ENCODE measurements at places on chromosomes 16 and 17.
A peak's percentile ranks its signal among the peaks of the same experiment; 100 is the strongest.

GRCh38 chr17:19269106-19269505 is 31.9 kb downstream of the EPN2 start:
- no peak for DNase-seq

- DNase-seq, result no peak
These were observed 7.6 kb downstream of the EPN2 start for GRCh38 chr17:19244781-19245180.

DNA sequence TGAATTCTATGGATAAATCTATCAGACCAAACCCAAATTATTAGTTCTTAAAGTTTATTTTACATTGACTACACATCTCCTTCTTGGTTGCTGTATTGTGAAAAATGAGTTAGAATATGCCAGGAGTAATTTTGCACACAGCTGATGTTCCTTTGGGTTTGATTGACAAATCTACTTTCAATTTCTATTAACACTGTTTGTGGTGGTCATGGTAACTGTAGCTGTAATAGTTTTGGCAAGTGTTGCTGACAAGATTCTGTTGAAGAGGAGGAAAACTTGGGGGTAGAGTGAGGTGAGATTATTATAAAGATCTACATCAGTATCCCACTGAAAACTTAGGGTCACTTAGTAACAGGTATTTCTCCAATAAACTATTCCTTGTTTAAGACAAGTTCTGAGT is 30.3 kb downstream of the MRTFB start:
- no peak for DNase-seq

DNA sequence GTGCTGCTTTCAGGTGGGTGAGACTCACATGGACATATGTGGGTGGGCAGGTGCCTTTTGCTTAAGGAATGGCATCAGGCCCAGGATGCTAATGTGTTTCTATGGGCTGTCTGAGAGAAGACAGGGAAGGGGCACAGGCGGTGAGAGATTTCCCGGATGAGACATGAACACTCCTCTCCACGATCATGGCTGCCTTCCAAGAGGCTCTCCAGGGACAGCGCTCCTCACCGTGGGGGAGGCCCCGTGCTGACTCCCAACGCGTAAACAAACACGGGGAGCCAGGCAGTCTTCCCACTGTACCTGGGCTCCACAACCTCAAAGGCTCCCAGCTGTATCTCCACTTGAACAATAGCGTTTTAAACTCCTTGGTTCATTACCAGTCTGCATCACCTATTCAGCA is 42.8 kb downstream of the CDK5R1 start:
- DNase-seq, result no peak

DNA sequence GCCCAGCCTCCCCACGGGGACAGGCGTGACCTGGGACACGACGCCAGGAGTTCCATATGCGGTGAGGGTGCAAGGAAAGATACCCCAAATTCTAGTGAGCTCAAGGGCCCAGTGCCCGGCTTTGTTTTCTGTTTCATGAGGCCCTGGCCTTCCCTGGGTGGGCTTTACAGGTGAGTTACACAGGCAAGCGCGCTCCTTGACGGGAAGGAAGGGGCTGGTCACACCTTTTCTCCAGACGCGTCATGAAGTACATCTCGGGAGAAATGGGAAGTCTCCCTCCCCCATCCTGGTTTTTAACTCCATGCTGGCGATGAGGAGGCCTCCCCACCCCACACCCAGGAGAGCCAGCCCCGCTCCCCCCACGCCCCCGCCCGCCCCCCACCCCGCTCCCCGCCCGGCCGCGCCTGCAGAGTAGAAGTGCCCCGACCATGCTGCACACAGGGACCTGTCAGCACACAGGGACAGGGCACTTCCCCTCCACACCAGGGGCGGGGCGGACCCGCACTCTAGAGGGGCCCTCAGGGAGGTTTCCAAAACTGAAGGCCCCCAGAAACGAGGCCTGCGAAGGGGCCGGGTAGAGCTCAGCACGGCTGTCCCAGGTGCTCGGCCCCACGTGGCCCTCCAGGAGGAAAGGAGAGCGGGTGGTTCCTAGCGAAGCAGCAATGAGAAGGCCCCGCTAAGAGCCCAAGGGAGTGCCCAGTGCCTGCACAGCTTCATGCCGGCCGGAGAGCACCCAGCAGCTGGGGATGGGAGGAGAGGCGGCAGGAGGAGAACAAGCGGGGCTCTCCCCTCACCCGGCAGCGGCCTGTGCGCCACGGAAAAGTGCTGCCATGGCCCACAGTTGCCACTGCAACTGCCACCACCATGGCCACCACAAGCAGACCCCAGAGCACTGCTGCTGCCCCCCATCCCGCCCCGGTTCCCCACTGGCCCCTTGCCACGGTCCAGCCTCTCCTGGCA is 7.7 kb downstream of the CYB561 start:
- DNase-seq, result no peak

DNA sequence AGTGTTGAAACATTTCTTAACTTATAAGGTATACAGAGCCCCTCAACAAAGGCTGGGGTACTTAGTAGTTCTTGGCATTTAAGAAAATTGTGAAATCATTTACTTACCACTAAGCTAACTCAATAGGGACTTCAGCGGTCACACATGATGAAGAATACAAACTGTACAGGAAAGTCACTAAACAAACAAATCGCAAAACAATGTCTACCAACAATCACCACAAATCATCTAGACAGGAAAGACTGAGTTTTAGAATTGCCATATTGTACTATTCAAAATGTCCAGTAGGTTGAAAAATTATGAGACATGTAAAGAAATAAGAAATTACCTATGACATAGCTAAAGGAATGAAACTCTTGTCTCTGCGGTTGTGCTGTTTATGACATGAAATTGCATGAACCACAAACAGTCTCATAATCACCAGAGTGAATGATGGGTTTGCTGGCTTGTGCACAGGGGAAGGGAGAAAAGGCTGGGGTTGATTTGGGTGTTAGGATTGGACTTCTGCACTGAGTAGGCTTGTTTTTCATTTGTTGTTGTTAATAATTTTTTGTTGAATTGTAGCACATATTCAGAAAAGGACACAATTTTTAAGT is 441.1 kb upstream of the MON1B start:
- no peak for DNase-seq

DNA sequence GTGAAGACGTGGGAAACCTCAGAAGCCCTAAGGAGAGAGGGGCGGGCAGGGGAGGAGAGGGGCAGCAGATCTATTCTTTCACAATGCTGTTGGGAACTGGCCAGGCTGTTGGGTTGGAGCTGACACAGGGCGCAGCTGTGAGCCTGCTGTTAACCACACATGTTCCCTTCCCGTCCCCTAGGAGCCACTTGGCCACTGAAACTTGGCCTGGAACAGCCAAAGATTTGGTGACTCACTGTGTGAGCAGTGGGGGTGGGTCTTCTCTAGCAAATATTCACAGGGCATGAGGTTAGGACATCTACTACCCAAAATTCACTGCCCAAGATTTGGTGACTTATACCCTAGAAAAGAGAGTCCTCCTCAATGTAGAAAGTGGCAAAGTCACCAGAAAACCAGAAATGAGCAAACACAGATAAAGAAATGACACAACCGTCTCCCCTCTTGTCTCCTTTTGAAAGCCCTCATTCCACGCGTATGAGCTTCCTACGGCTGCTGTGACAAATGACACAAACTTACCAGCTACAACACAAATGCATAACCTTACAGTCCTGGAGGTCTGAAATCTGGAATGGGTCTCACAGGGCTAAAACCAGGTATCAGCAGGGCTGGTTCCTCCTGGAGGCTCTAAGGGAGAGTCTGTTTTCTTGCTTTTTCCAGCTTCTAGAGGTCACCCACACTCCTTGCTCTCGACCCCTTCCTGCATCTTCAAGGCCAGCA is 6.3 kb downstream of the TBC1D16 start:
- DNase-seq, result peak; percentile 87

DNA sequence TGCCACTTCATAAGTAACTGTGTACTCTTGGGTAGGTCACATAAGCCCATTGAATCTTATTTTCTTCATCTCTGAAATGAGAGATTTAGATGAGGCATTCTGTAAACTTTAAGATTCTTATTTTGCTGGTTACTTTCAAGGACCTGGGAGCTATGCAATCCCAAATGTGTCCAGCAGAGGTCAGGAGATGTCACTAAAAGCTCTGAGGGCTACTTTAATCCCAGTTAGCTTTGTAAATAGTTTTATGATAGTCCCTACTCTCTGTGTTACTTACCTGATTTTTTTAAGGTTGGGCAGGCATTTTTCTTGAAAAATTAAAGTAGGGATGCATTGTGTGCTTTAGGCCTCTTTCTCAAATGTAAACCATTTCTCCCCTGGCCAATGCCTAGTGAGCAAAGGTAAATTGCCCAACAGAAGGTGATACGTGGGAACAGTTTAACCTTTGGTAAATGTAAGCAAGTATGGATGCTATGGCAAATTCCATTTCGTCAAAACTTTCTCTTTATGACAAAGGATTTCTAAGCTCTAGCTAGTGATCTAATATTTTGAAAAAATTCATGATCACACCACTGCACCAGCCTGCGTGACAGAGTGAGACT is 57.1 kb upstream of the WSB1 start:
- DNase-seq, result peak; percentile 92

GRCh38 chr17:68682903-68683302 is 81.7 kb upstream of the FAM20A start:
- no peak for DNase-seq

DNA sequence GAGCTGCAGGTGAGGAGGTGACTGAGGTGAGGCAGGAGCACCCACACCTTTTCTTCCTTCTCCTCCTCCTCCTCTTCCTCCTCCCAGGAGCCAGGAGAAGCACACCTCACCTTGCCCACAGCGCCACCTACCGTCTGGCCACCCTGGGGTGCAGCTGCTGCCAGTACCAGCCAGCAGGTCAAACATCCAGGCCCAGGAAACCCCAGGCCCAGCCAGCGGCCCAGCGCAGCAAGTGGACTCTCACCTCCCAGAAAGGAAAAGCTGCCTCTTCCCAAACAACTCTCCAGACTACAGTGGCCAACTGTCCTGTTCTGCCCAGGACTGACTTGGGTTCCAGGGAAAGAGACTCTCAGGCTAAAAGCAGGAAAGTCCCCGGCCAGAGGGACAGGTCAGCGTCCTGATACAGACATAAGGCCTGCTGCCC is 22.7 kb downstream of the PEMT start:
- DNase-seq, result peak; percentile 66

DNA sequence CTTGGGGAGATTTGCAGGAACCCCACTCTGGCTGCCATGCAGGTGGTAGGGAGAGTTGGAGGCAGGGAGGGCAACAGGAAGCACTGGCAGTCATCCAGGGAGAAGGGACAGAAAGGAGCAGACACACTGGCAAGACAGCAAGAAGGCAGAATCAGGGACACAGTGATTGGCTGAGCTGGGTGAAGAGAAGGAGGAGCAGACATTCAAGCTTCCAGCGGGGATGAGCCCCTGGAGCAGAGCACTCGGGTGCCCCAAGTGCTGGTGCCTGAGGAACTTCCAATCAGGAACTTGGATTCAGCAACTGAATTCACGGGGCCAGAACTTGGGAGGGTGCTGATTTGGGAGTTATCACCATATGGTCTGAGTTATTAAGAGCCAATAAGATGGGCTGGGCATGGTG is 6.3 kb upstream of the ITGA3 start:
- DNase-seq, result no peak

DNA sequence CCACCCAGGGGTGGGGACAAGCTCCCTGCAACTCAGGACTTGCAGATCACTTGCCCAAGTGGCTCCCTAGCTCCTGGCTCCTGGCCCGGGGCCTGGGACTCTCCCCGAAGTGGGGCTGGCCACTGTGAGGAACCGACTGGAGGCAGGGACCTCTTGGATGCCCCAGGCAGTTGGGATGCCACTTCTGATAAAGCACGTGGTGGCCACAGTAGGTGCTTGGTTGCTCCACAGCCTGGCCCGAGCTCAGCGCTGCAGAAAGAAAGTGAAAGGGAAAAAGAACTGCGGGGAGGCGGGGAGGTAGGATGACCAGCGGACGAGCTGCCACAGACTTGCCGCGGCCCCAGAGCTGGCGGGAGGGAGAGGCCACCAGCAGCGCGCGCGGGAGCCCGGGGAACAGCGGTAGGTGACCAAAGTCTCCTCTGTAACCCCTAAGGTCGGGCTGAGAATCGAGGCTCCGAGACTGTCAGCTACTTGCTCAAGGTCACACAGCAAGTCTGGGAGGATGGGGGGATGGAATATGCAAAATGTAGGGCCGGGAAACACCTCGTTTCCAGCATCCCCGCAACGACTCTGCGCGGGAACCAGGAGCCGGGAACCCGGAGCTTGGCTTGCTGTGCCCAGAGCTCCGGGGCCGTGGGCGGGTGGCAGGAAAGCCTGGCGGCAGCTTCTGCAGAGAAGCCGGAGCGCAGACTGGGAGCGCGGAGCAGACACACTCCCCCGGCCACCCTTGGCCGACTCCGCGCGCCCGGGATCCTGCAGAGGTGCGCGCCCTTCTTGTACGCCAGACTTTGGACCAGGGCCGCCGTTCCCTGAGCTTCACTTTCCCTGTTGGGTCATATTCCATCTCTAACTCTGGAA is 1.9 kb downstream of the CIITA start:
- DNase-seq, result peak; percentile 67

GRCh38 chr16:83933885-83934683 is 19.0 kb upstream of the OSGIN1 start:
- DNase-seq, result no peak

GRCh38 chr17:74785981-74786360 is 9.8 kb upstream of the NAT9 start:
- no peak for DNase-seq

GRCh38 chr16:28136751-28137434 is 73.4 kb upstream of the GSG1L start:
- DNase-seq, result no peak

GRCh38 chr17:9292561-9292941 is 271.2 kb downstream of the NTN1 start:
- no peak for DNase-seq

- DNase-seq, result no peak
These were observed 174.8 kb downstream of the RPTOR start for GRCh38 chr17:80719449-80719848.

DNA sequence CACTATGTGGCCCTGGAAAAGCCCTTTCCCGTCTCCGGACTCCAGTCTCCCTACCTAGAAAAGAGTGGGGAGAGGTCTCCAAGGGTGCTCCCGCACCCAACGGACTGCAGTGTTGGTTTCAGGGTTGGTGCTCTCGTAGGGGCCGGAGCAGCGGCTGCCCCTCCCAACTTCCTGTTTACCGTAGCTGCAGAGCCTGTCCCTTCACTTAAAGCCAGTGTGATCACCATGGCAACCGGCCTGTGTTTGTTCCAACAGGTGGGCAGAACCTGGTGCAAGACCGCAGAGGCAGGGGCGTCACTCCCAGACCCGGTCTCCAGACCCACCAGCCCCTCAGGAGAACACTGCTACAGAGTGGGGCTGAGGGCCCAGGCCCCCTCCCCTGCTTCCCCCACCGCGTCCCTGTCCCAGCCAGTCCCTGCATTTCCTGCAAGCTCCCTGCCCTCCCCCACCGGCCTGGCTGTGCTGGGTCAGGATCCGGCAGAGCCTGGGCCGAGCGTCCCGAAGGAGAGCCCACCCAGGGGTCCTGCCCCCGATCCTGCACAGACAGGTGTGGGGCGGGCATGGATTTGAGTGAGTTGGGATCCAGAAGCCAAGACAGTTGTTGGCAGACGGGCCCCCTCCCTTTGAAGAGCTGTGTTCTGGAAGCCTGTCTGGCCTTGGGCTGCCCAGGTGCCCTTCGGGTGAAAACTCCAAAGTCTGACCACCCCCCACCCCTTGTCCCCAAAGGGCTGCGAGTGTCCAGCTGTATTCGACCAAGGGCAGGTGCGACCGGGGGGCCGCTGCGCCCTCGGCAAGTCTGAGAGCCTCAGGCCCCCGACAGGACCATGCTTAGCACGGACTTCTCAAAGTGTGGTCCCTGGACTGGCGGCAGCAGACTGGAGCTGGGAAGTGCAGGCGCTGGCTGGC is 1.5 kb upstream of the BAIAP3 start:
- peak; percentile 32 for DNase-seq

All from adipocyte (in vitro differentiated cells).